ENCODE measurements at places on chromosomes 3 and 15. TPM values are rescaled to one million over a fixed set of nuclear protein-coding genes. Genes with fewer than 3 reads are reported as not detected.

DNA sequence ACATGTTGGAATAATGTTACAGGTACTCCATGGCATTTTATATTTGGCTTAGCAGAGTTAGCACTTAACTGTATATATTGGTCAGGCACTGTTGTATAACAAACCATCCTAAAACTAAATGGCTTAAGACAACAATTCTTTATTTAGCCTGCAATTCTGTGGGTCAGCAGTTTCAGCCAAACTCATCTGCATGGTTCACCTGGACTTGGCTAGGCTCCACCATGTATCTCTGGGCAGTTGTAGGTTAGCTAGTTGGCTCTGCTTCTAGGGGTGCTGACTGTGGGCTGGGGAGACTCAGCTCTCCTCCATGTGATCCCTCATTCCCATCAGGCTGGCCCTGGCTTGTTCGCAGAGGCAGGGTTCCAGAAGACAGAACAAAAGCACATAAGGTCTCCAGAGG, 34.4 kb downstream of the RARB start:
- DNase-seq = no peak

DNA sequence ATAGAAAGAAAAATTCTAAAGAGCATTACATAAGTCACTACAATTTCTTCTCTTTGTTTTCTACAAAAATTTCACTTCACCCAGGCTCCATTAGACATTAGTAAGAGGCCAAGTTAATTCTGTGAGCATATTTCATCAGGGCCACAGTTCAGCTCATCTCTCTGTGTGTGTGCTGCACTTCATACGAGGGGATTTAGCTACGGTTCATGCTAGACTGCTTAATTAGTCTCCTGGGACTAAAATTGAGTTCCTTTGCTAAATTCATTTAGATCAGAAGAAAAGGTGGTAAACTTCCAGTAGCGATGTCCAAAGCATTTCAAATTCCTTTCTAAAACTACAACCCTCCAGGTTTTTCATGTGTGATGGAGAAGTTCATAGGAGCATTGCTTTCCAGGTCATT, 83.1 kb upstream of the SETMAR start:
- DNase-seq = no peak

DNA sequence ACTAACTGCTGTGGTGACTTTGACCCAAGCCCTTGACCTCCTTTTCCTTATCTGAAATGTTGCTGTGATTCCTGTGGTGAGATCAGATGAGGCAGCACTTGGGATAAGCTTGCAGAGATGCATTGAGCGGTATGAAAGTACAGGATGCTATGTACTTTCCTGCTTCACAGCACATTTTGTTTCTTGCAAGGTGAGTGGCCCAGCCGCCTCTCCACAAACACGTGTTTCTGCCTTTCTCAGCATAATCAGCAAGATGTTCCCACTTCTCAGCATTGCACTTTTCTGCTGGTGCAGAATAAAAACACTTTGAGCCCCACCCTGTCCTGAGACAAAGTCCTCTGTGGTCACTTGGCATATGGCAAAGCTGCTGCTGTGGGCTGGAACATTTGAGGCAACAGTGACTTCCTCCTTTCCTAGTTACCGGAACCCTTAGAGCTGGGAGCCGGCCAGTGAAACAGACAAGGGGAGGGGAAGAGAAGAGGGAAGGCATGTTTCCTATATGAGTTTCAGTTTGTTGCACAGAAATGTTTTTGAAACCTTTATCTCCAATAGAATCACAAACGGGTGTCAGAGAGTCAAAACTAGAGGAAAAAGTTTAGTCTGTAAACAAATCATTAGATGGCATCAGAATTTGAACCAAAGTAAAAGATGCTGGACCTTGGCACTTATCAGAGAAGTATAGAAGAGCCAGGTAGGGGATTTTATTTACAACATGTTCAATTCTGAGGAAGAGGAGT, 5.0 kb downstream of the NUDT16 start:
- no peak for DNase-seq

- DNase-seq = no peak
Measured at GRCh38 chr3:118587037-118587741, 447.5 kb downstream of the IGSF11 start.

DNA sequence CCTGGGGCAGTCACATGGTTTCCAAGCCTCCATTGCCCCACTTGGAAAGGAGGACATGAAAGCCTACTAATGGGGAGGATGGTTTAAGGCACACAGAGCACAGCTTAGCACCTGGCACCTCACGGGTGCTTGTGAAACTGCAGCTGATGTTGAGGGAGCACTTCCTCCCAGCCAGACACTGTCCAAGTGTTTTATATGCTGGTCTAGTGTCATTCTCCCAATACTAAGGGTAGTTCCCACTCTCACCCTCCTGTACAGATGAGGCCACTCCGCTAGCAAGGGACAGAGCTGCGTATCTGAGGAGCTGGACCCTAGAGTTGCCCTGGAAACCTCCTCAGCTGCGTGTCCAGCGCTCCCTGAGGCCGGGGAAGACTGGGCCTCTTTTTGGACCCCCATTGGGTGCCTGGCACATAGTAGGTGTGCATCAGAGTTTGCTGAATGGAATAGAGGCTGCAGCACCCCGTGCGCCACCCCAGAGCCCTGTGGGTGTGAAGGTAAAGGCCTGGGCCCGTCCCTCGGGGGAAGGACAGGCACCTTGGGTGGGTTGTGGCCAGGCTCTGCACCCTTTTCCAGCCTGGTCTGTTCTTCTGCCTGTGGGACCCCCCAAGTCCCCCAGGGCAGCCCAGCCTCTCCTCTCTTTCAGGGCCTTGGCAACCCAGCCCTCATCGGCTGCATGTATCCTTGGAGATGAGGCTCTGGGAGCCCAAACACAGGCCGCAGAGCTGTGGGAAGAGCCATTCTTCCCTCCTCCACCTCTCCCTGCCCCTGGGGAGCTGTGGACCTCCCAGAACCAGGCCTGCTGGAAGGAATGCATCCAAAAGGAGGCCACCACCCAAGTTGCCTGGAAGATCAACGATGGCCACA, 31.3 kb downstream of the DNASE1L3 start:
- no peak for DNase-seq

DNA sequence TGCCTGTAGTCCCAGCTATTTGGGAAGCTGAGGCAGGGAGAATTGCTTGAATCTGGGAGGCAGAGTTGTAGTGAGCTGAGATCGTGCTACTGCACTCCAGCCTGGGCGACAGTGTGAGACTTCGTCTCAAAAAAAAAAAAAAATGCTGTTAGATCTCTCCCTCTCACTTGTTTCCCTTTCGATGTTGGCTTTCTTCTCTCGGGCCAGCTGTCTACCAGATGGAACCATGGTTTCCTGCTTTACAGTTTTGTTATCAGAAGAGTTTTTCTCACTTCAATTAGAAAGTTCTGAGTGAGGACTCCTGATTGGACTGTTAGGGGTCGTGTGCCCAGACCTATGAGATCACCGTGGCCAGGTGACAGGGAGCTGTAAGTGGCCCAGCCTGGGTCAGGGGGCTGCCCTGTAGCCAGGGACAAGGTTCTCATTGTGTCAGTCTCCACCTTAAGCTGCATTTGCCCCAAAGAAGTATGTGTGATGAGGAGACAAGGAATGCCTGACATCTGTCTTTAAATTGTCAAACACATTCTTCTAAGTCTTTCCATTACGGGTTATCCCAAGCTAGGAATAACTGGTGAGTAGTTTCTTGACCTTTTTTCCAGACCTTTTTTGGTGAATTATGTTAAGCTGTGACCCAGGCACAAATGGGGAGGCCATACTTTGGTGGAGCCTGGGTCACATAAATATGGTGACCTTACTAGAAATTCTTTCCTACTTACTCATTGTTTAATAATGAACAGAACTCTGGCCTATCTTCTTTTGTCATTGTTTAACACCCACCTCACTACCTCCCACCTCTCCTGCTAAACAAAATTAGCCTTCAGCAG, 25.2 kb downstream of the SNAPC5 start:
- DNase-seq = no peak

The CPLX3 gene
- not detected for total RNA-seq

The RTP1 gene
- not detected for total RNA-seq
